ENCODE measurements at places on chromosomes 1 and 21. TPM values are rescaled to one million over a fixed set of nuclear protein-coding genes. Genes with fewer than 3 reads are reported as not detected.

DNA sequence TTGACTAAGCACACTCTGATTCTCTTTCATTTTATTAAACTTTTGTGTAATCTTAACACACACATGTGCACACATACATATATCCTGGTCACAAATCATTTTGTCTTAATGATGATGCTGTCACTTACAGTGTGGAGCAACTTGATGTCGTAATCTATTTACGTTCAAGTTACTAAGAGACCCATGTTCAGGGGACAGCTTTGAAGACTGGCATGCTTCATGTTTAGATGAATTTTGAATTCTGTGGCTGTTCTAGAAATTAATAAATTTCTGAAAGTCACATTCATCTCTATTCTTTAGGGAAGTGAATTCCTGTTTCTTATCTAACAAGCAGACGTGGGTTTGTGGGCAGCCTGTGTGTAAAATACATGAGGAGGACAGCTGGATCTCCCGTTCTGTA, 1637.8 kb downstream of the PLA2G4A start:
- H3K27me3 ChIP-seq: no peaks in the 10 kb centered on the region
- no peak overlapping the region for H3K27ac ChIP-seq
- DNase-seq: no peak
- H3K36me3 ChIP-seq: no peaks in the 10 kb centered on the region
- no peak overlapping the region for H3K4me3 ChIP-seq

SELE gene
- total RNA-seq: not detected

LHX4 gene
- not detected for total RNA-seq

C8A gene
- not detected for total RNA-seq

DNA sequence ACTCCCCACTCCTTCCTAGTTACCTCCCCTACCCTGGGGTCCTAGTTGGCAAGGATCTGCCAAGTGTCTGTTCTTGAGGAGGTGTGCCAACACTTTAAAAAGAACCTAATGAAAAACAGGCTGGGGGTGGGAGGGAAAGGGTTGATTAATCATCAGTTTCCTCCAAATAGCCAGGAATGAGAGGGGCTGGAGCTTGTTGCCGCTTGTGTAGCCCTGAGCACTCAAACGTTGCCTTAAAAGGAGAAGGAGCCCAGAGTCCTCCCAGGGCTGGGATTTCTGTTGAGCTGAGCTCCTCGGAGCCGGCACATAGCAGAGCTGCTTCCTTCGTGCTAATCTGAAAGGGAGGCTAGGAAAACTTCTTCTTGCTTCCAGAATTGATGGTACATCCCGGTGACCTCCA, 15.9 kb downstream of the SHISA4 start:
- H3K36me3 ChIP-seq: no peaks in the 10 kb centered on the region
- no peak overlapping the region for H3K27ac ChIP-seq
- no peak for DNase-seq
- no peak overlapping the region for H3K4me3 ChIP-seq

SDC3 gene
- 0.29 TPM for total RNA-seq

DNA sequence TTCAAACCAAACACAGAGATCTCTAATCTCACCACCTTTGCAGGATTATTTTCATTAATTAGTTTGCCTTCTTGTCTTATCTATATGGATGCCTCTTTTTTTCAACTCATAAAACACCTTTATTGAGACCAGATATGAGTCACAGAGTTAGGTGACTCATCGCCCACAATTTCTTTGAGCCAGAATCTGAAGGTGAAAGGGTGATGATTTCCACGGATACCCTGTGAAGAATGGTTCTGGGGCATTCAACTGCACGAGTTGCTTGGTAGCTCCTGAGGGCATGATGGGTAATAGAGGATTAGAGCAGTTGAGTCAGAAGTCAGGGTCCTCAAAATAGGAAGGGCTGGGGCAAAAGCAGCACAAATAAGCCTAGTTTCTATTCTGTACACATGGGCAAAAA, 128.2 kb downstream of the TBX19 start:
- H3K36me3 ChIP-seq: no peaks in the 10 kb centered on the region
- H3K4me1 ChIP-seq: peaks cover 41% of the 10 kb centered on the region
- peak overlapping the region; percentile 17 for H3K27ac ChIP-seq
- H3K27me3 ChIP-seq: no peaks in the 10 kb centered on the region
- peak; percentile 40 for DNase-seq

PTAFR gene
- 1.7 TPM for total RNA-seq

DNA sequence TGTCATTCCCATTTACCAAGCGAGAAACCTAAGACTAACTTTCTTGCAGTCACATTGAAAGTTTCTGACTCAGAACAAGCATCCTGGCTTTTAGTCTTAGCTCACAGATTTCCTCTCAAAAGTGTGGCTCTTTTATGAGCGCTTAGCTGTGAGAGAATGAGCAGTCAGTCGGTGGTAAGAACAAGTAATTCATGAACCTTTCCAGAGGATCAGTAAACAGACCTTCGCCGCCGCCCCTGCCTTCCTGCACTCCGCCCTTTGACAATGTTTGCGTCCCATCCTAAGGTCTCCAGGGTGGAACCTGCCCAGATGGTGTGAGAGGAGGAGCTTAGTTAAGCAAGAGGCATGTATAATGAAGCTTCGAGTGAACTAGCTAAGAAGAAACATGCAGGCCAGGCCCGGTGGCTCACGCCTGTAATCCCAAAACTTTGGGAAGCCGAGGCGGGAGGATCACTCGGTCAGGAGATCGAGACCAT, 142.4 kb downstream of the GLUL start:
- H3K36me3 ChIP-seq: no peaks in the 10 kb centered on the region
- no peak overlapping the region for H3K27ac ChIP-seq
- H3K27me3 ChIP-seq: no peaks in the 10 kb centered on the region

- H3K4me3 ChIP-seq: no peak overlapping the region
- no peak overlapping the region for H3K27ac ChIP-seq
These were observed 359.0 kb upstream of the PTBP2 start for GRCh38 chr1:96362623-96363022.

GRCh38 chr1:192080684-192081083, 77.6 kb upstream of the RGS18 start:
- no peaks in the 10 kb centered on the region for H3K36me3 ChIP-seq
- no peak for DNase-seq
- no peak overlapping the region for H3K27ac ChIP-seq
- H3K4me1 ChIP-seq: no peaks in the 10 kb centered on the region

SLC45A3 gene
- total RNA-seq: 0.19 TPM

DNA sequence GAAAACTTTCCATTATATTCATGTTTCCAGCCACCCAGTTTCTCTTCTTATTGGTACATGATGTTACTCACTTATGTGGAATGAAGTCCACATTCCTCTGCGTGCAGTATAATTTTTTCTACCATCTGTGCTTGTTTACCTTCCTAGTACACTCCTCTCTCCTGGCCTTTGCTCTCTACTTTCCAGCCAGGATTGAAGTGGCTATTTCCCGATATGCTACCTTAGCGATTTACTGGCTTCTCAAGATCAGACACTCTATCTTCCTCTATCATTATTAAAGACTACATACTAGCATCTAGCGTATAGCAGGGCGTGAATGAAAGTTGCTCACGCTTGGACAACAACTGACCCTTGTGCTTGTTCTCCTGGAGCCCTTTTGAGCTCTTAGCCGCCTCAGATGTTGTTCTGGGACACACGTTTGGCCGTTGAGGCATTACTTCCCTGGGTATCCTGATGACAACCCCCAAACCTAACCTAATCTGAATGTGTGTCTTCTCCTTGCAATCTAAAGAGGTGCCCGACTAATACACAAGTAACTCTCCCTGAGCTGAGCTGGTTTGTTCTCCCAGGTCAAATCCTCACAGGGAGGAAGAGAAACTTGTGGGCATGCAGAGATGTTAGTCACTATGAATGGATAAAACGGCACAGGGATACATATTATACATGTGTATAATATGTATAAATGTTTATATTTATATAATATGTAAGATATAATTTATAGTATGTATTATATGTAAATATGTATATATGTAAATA, 13.4 kb upstream of the MTARC2 start:
- peaks cover 13% of the 10 kb centered on the region for H3K4me1 ChIP-seq
- H3K27me3 ChIP-seq: no peaks in the 10 kb centered on the region
- no peak for DNase-seq
- no peak overlapping the region for H3K4me3 ChIP-seq
- H3K36me3 ChIP-seq: no peaks in the 10 kb centered on the region

GRCh38 chr1:10657088-10657847, 139.2 kb downstream of the CASZ1 start:
- DNase-seq: no peak
- H3K36me3 ChIP-seq: no peaks in the 10 kb centered on the region
- H3K27ac ChIP-seq: no peak overlapping the region
- H3K27me3 ChIP-seq: no peaks in the 10 kb centered on the region

DNA sequence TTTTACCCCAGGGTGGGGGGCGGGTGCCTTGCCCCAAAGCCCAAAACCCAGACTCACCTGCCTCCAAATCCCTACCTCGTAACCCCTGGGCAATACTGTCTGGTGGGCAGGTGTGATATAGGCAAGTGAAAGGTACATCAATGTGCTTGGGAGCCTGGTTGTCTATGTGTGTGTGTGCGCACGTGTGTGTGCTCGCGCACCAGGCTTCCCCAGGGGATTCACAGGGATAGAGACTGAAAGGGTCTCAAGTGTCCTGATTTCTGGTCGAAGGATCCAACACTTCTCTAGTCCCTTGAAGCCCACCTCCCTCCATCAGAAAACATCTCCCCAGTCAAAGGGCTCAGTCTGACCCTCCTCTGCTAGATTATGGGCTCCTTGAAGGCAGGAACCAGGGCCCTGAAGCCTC, 28.9 kb upstream of the EPB41 start:
- peak overlapping the region; percentile 48 for H3K27ac ChIP-seq
- H3K27me3 ChIP-seq: no peaks in the 10 kb centered on the region
- H3K4me3 ChIP-seq: no peak overlapping the region
- H3K4me1 ChIP-seq: peaks cover 58% of the 10 kb centered on the region

GRCh38 chr1:197399755-197400521, 131.9 kb downstream of the CRB1 start:
- H3K4me1 ChIP-seq: no peaks in the 10 kb centered on the region
- no peak overlapping the region for H3K27ac ChIP-seq
- H3K4me3 ChIP-seq: no peak overlapping the region

RC3H1 gene
- total RNA-seq: 49.2 TPM

DNA sequence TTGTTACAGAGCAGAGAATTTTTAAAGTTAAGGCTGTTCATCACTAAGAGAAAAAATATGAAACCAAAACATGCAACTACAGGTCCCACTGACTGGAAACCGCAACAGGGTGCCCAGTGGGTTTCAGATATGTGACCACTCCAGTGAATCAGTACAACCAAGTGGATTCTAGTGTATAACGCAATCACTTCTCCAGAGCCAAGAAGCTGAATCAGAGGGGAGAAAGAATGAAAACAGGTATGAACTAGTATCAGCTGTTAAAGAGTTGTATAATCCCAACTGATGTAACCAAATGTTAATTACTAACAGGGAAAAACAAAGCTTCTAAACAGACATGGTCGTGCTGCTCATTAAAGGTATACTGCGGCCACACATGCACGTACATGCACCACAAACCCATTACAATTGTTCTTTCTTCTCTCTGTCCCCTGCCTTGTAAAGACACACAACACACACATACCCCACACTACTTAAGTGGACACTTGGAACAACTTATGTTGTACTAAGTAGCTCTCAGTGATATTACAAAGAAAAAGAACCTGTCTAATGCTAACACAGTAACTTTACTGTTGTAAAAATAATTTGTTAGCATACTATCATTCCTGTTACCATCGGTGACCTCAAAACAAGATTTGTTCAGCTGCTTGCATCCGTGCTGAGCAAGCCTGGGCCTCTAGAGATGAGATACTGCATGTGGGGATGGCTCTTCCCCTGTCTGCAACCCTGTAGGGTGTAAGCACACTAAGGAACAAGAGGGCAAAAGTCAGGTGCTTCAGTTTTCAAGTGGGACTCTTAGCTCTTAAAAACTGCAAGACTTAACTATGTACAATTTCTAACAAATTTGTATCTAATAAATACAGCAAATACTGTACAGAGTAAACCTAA, 74.2 kb downstream of the PTPN14 start:
- no peaks in the 10 kb centered on the region for H3K4me1 ChIP-seq
- no peak overlapping the region for H3K27ac ChIP-seq
- no peak overlapping the region for H3K4me3 ChIP-seq

- no peak overlapping the region for H3K4me3 ChIP-seq
- no peaks in the 10 kb centered on the region for H3K27me3 ChIP-seq
- H3K27ac ChIP-seq: no peak overlapping the region
- no peak for DNase-seq
These were observed 39.2 kb upstream of the SERBP1 start for GRCh38 chr1:67469431-67469830.

DNA sequence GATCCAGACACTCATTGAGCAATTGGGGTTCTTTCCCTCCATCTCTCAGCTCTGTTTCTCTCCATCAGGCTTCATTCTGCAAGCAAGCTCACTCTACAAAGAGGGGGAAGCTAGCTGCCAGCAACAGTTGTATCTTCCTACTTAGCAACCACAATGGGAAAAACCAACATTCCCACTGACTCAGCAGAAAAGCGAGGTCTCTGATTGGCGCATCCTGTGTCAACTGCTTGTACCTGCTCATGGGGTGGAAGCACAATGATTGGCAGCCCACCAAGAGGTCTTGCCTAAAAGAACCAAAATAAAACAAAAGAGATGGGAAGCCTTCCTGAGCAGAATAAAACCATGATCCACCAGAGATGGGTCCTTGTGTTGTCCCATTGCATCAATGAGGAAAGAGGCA, 4.0 kb upstream of the CDA start:
- H3K27me3 ChIP-seq: peaks cover 8% of the 10 kb centered on the region
- H3K4me1 ChIP-seq: no peaks in the 10 kb centered on the region

- H3K4me3 ChIP-seq: no peak overlapping the region
- H3K27ac ChIP-seq: no peak overlapping the region
- no peaks in the 10 kb centered on the region for H3K36me3 ChIP-seq
- H3K4me1 ChIP-seq: no peaks in the 10 kb centered on the region
- no peaks in the 10 kb centered on the region for H3K27me3 ChIP-seq
- no peak for DNase-seq
These were observed 359.0 kb downstream of the RGS7 start for GRCh38 chr1:240998024-240998423.

CXADR gene
- 1.4 TPM for total RNA-seq

KRTAP13-2 gene
- not detected for total RNA-seq

- no peaks in the 10 kb centered on the region for H3K36me3 ChIP-seq
- DNase-seq: no peak
- no peak overlapping the region for H3K4me3 ChIP-seq
- no peaks in the 10 kb centered on the region for H3K27me3 ChIP-seq
- H3K27ac ChIP-seq: no peak overlapping the region
These were observed 57.3 kb upstream of the HIVEP3 start for GRCh38 chr1:41975850-41976569.

DNA sequence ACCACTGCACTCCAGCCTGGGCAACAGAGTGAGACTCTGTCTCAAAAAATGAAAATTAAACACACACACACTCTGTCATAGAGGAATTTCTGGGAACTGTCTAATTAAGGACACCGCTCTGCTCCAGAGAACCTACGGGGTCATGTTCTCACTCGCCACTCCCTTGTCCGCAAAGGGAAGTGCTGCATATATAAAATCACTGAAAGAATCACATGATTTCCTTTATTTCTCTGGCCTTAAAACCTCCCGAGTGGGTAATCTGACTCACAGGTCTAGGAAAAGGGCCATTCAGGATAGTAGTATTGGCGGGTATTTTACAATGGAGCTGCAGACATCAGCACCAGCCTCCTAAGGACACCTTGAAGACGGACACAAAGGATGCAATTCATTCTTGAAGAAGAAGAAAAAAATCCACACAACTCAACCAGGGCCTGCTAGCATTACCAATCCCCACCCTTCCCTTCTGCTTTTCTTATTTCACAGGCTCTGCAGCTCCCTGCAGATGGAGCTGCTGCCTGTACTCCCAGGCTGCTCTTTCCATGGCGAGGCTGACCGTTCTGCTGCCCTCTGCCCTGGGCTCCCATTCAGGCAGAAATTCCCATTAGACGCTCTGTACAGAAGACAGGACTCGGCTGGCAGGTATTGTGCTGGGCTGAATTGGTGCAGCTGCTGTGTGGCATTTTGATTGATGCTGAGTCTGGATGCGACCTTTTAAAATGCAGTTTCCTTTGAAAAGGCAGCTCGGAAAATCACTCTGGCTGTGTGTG, 53.3 kb upstream of the FAM89A start:
- no peak overlapping the region for H3K27ac ChIP-seq
- no peaks in the 10 kb centered on the region for H3K4me1 ChIP-seq
